ENCODE measurements at places on chromosomes 2 and 18. TPM values are rescaled to one million over a fixed set of nuclear protein-coding genes. Genes with fewer than 3 reads are reported as not detected.

Gene FEV
- not detected for total RNA-seq

DNA sequence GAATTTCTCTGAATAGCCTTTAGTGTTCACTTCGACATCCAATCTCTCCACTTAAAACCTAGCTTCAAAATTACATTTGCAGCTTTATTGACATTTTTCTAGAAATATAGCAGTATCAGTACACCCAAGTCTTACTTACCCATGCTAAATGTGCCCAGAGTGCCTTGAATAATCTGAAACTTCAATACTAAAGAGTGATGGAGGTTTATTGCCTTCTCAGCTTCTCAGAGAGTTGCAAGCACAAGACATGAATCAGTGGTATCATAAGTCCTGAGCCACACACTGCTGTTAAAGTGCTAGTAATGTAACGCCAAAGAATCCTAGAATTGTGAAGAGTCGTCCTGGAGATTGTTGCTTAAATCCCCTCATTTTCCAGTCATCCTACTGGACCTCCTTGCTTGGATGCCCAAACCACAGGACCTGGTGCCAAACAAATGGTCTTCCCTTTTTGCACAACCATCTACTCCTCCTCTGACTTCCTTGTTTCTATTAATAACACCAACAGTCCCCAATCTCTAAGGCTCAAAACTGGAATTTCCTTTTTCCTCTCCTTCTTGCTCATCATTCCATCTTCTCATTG, 83.2 kb upstream of the SPATS2L start:
- no peak for DNase-seq

- no peak for DNase-seq
These were observed 19.0 kb downstream of the CAD start for GRCh38 chr2:27236136-27236535.

Gene IL1F10
- not detected for total RNA-seq

DNA sequence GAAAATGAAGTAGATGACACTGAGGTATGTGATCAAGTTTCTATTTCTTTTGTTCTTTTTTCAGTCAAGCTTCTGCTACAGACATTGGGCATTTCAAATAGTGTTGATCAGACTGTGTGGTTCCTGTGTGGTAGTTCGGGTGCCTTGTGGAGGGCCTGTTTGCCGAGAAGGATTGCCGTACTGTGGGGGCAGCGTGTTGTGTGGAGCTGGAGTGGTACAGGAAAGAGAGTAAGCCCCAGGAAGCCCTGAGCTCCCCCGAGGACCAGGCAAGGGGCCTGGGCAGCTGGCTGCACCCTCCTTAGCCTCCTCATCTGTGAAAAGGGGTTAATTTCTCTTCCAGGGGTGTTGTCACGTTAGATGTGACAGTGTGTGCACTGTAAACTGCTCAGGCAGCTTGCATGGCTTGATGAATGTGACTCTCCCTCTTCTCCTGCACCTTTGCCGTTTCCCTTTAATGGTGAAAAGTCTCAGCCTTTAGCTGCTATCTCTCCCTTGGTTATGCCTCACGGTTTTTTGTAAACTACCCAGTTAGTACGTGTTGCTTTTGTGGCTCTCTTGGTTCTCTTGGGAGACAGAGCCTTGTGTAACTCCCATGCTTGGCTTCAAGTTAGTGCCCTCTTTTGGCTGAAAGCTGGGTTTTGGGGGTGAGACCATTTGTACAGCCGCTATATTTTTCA, 19.5 kb downstream of the C2orf74 start:
- DNase-seq, result no peak

DNA sequence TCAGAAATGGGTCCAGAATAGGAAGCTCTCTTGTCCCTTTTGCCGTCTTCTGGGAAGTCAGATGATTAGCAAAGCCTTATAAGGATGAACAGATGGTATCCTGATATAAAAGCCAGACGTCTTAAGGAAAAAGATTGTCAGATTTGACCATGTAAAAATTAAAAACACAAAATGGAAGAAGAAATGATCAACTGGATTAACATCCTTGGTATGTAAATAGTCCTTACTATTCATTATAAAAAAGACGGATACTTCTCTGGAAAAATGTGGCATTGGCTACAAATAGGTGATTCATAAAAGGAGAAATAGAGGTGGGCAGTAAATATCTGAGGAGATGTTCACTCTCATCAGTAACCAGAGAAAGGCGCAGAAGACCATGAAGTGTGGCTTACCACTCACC, 33.7 kb upstream of the SCLY start:
- DNase-seq, result no peak

- DNase-seq, result no peak
These were observed 469.6 kb downstream of the TGIF1 start for GRCh38 chr18:3919396-3920061.

- DNase-seq, result no peak
These were observed 31.6 kb upstream of the FZD5 start for GRCh38 chr2:207801259-207801658.

- no peak for DNase-seq
These were observed 1507.2 kb upstream of the PIK3C3 start for GRCh38 chr18:40447820-40448219.

DNA sequence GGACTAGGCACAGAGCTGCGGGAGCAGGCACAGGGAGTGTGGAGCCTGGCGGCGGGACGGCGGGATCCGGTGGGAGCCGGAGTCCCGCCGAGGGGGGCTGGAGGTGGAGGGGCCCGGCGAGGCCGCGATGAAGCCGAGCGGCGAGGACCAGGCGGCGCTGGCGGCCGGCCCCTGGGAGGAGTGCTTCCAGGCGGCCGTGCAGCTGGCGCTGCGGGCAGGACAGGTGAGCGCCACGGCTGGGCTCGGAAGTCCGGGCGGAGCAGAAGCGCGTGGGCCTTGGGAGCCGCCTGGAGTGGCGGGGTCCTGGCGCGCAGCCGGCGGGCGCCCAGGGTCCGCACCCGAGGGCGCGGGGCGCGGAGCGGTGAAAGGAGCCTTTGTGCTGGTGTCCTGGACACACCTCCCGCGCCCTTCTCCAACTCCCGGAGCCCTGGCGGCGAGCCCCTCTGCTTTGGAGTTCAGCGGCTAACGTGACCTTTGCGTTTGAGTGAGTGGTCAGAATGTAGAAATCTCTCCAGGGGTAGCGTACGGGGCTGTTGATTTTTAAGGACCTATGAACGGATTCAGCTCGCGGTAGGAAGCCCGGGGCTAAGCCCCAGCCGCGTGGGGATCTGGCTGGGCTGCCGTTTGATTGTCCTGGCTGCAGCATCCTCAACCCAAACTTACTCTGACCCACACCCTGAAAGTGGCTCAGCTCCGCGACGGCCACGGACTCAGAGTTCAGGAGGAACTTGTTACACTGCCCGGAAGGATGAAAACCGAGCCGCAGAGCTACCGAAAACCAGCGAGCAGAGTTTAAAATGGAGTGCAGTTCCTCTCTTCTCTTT, 448 bp downstream of the IMPA2 start:
- no peak for DNase-seq

GRCh38 chr2:104883357-104883756, 29.4 kb downstream of the POU3F3 start:
- DNase-seq, result no peak

Gene CD207
- total RNA-seq, result not detected

GRCh38 chr2:64748561-64748960, 94.8 kb upstream of the SERTAD2 start:
- no peak for DNase-seq

GRCh38 chr18:34049511-34049910, 175.2 kb downstream of the NOL4 start:
- no peak for DNase-seq

Gene LMAN2L
- total RNA-seq, result 19.7 TPM

GRCh38 chr2:234998404-234999211, 46.8 kb downstream of the SH3BP4 start:
- DNase-seq, result no peak

DNA sequence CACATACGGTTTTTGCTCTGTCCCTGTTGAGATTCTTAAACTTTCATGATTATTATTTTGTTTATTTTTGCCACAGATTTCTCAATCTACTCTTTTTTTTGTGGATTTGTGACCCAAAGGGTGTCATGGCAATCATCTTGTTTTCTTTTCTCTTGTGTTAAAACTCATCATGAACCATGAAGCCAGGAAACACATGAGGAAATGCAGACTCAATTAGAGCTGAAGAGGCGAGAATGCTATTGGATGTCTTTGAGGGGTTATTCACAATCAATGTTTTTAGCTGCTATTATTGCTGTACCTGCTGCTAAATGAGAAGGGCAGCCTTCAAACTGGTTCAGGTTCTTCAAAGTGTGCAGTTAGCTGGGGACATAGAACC, 99.5 kb upstream of the MMADHC start:
- DNase-seq, result no peak

Gene CRIM1
- total RNA-seq, result 28.3 TPM

DNA sequence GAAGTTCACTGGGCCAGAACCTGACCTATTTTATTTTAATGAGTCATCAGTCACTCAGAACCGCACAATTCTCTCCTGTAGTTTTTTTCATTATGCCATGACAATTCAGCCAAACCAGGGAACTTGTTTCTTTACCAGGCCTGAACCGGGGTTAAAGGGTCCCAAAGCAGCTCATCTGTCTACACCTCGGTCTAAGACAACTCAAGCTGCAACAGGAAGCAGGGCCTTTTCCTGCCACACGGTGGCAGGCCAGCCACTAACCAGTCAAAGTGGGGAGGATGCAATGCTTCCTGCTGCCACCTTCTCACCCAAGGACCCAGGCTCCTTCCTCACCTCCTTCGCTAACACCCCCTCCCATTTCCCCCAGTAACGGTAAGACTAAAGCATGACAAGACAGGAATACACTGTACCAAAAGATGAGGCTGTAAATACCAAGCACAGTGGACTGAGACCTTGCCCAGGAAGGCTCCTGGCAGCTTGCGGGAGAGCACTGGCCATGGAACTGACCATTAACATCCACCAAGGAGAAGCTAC, 56.7 kb upstream of the ACKR3 start:
- DNase-seq, result no peak

Measured in hematopoietic multipotent progenitor cell (in vitro differentiated cells).